ENCODE measurements at places on chromosomes 3 and 15.

DNA sequence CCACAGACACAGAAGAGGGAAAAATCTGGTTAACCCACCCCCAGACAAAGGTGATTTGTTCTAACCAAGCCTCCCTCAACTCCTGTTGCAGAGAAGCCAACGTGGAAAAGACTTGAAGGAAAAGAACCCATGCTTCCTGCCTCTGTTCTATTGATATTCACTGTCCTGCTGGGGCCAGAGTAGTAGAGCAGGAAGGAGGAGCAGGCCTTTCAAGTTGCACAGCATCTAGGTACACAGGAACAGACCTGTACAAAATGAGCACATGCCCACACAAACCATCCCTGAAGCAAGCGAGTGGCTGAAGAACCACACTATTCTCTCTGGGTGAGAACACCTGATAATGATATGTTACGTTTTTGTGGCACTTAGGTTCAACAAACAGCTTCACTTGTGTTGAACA lies 29.9 kb downstream of the RASGRP1 start:
- DNase-seq, result no peak

DNA sequence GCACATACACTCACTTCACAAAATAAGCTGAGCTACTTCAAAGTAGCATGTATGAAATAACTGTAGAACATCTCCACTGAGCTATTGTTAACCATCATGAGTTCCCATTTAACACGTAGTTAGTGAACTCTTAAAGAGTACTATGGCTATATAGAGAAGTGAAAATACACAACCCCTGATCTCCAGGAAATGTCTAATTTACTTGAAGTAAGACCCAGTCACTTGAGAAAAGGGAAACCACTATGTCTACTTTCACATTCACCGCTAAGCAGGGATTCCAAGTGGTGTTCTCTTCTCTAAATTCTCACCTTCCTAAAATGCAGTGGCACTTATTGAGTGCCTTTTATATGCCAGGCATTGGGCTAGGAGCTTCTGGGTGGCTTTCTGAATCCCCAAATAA lies 35.0 kb upstream of the COLQ start:
- DNase-seq, result no peak

- no peak for DNase-seq
These were observed 78.2 kb downstream of the CYP19A1 start for GRCh38 chr15:51260202-51260601.

GRCh38 chr15:62792986-62793751 lies 249.4 kb upstream of the TPM1 start:
- DNase-seq, result no peak
